ENCODE measurements at places on chromosomes 6 and 20. TPM values are rescaled to one million over a fixed set of nuclear protein-coding genes. Genes with fewer than 3 reads are reported as not detected.
A peak's percentile ranks its signal among the peaks of the same experiment; 100 is the strongest.

- peaks cover 16% of the 10 kb centered on the region for H3K4me1 ChIP-seq
- no peak for DNase-seq
- H3K27me3 ChIP-seq = peaks cover 5% of the 10 kb centered on the region
Measured at GRCh38 chr20:24695529-24696225, 226.2 kb downstream of the SYNDIG1 start.

DNA sequence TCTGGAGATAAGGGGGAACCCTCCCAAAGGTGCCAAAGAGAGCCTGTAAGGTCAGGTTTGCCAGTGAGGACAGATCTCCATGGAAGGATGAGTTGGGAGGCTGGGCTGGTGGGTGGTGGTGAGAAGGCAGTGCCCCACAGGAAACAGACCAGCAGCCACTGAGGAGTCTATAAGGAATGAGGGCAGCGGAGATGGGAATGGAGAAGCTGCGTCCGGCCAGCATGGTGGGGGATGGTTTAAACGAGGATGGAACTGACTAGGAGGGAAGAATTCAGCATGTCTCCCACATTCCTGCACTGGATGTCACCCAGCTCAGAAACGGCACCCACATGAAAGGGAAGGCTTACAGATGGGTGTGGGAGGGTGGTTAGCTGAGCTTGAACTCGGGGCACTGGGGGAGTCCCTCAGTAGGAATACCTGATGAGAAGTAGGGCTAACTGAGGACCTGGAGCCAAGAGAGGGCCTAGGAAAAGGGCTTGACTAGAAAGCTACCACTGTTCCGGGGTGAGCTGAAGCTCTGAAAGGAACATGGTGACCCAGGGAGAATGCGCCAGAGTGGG lies 53.2 kb downstream of the FOXA2 start:
- no peak overlapping the region for H3K4me3 ChIP-seq
- no peak overlapping the region for H3K27ac ChIP-seq
- no peaks in the 10 kb centered on the region for H3K36me3 ChIP-seq
- no peak for DNase-seq
- no peaks in the 10 kb centered on the region for H3K27me3 ChIP-seq

- no peak overlapping the region for H3K4me3 ChIP-seq
- H3K27me3 ChIP-seq = no peaks in the 10 kb centered on the region
- H3K4me1 ChIP-seq = peaks cover 62% of the 10 kb centered on the region
- DNase-seq = no peak
- H3K36me3 ChIP-seq = peaks cover 40% of the 10 kb centered on the region
Measured at GRCh38 chr6:150813319-150813992, 52.0 kb upstream of the MTHFD1L start.

HEY2 gene
- total RNA-seq = 3.0 TPM

GRCh38 chr6:113018351-113019151 lies 671.4 kb downstream of the RFPL4B start:
- H3K4me3 ChIP-seq = no peak overlapping the region
- peak overlapping the region; percentile 38 for H3K27ac ChIP-seq
- H3K36me3 ChIP-seq = no peaks in the 10 kb centered on the region
- no peaks in the 10 kb centered on the region for H3K27me3 ChIP-seq
- H3K4me1 ChIP-seq = no peaks in the 10 kb centered on the region
- DNase-seq = no peak

COL20A1 gene
- total RNA-seq = 0.23 TPM

GRCh38 chr20:58398254-58398653 lies 9.2 kb downstream of the VAPB start:
- no peak overlapping the region for H3K4me3 ChIP-seq
- H3K36me3 ChIP-seq = peaks cover 14% of the 10 kb centered on the region
- no peak overlapping the region for H3K27ac ChIP-seq
- H3K4me1 ChIP-seq = peaks cover 34% of the 10 kb centered on the region
- no peak for DNase-seq

- peaks cover 9% of the 10 kb centered on the region for H3K4me1 ChIP-seq
- no peaks in the 10 kb centered on the region for H3K36me3 ChIP-seq
- H3K4me3 ChIP-seq = no peak overlapping the region
- DNase-seq = no peak
Measured at GRCh38 chr6:79574630-79575225, 37.5 kb upstream of the LCA5 start.

POPDC3 gene
- not detected for total RNA-seq

- no peak for DNase-seq
- H3K36me3 ChIP-seq = no peaks in the 10 kb centered on the region
- no peak overlapping the region for H3K27ac ChIP-seq
- no peaks in the 10 kb centered on the region for H3K27me3 ChIP-seq
- H3K4me3 ChIP-seq = no peak overlapping the region
Measured at GRCh38 chr20:41131594-41132387, 5.6 kb upstream of the PLCG1 start.

PLCB4 gene
- total RNA-seq = 1.5 TPM

- DNase-seq = no peak
- H3K27me3 ChIP-seq = no peaks in the 10 kb centered on the region
- no peak overlapping the region for H3K27ac ChIP-seq
- H3K4me1 ChIP-seq = no peaks in the 10 kb centered on the region
- H3K36me3 ChIP-seq = no peaks in the 10 kb centered on the region
- H3K4me3 ChIP-seq = no peak overlapping the region
Measured at GRCh38 chr6:135990855-135991464, 139.5 kb downstream of the PDE7B start.

MYH7B gene
- 1.6 TPM for total RNA-seq

HLA-DRA gene
- total RNA-seq = 1,439 TPM

Data from spleen (tissue), 13 donors.